Caco-2 (cell line): ENCODE measurements at places on chromosomes 5 and 9. TPM values are rescaled to one million over a fixed set of nuclear protein-coding genes. Genes with fewer than 3 reads are reported as not detected.

Gene PLAC8L1
- 1.0 TPM in 1 of 2 replicates, not detected in the other for total RNA-seq

Gene SLCO6A1
- total RNA-seq: not detected in 2 replicates

DNA sequence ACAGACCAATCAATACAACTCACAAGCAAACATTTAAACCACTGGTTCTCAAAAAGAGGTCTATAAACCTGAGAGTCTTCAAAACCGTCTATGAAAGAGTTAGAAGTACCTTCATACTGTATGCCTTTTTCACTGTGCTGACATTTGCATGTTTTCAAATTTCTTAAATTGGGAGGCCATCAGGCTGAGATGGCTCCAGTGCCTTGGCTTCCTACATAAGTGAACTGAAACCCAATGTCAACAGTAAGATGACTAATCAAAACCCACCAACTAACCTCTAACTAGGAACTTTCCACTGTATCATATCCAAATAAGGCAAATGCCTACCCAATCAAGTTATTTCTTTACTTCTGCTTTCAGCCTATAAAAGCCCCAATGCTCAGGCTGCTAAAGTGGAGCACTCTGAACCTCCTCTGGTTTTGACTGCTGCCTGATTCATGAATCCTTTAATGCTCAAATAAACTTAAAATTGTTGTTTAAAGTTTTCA lies 35.1 kb downstream of the FAM13B start:
- no peaks in the 10 kb centered on the region for H3K4me1 ChIP-seq
- H3K36me3 ChIP-seq: no peaks in the 10 kb centered on the region; the same call in 1 of the 2 replicates
- no peak overlapping the region for H3K4me3 ChIP-seq
- H3K27me3 ChIP-seq: no peaks in the 10 kb centered on the region

- H3K27me3 ChIP-seq: no peaks in the 10 kb centered on the region
- H3K4me1 ChIP-seq: no peaks in the 10 kb centered on the region
- no peak for DNase-seq
- H3K36me3 ChIP-seq: no peaks in the 10 kb centered on the region
Observed at GRCh38 chr5:5499442-5499841, 77.0 kb downstream of the ICE1 start.

GRCh38 chr5:125277494-125278154 lies 531.2 kb upstream of the ZNF608 start:
- no peak overlapping the region for H3K27ac ChIP-seq
- no peaks in the 10 kb centered on the region for H3K36me3 ChIP-seq
- H3K27me3 ChIP-seq: no peaks in the 10 kb centered on the region
- peaks cover 14% of the 10 kb centered on the region for H3K4me1 ChIP-seq
- DNase-seq: no peak
- no peak overlapping the region for H3K4me3 ChIP-seq

DNA sequence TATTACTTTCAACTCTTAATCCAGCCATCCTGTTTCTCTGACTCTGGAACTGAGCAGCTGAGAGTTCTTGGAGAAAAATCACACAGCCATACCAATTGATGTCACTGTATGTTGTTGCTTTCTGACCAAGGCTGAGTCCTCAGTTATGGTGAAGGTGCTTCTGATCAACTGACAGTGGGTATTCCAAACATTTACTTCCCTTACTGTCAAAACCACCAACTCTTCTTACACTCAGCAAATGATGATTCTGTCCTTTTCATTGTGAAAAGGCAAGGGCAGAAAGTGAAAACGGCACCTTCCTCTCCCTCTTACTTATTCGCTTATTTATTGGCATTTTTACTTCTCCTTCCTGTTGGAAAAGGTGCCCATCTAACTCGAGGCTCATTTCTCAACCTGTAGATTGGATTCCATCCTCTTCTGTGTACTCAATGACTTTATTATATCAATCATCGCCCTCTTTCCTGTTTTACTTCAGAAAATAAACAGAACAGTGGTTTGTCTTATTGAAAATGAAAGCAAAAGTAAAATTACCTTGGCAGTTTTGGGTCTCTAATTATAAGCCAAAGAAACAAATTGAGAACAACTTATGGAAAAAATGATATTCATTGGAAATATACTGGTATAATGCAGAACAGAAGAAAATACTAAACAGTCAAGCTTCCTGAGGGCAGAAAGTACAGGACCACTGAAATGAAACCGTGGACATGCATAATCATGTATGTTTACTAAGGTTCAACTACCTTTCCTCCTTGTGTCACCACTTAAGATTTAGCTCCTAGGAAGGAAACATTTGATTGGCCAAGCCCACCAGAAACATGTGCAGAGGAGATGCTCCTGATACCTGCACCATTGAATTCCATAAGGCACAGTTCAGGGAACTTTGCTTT lies 104.5 kb upstream of the CHD1 start:
- no peaks in the 10 kb centered on the region for H3K27me3 ChIP-seq
- H3K27ac ChIP-seq: no peak overlapping the region
- no peaks in the 10 kb centered on the region for H3K36me3 ChIP-seq
- peaks cover 4% of the 10 kb centered on the region for H3K4me1 ChIP-seq
- no peak for DNase-seq

DNA sequence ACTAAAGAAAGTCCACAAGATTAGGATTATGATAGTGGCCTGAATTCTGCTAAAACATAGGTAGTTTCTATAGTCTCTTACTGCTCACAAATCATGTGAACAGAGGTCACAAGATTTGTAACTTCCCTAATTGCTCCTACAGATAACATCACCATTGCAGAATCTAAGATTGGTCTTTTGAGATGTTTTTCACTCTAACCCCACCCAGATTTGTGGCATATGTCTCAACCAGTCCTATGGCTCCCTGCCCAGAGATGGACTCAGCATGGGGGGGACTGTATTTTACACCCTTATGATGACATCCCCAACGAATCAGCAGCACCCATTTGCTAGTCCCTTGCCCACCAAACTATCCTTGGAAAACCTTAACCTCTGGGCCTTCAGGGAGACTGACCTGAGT lies 1046.2 kb downstream of the CDH12 start:
- H3K27me3 ChIP-seq: no peaks in the 10 kb centered on the region
- H3K4me1 ChIP-seq: peaks cover 12% of the 10 kb centered on the region
- no peak overlapping the region for H3K27ac ChIP-seq
- no peak for DNase-seq
- H3K36me3 ChIP-seq: no peaks in the 10 kb centered on the region
- H3K4me3 ChIP-seq: no peak overlapping the region

Gene FOXB2
- not detected in 2 replicates for total RNA-seq

GRCh38 chr5:169531631-169532030 lies 51.9 kb upstream of the SPDL1 start:
- DNase-seq: no peak
- no peak overlapping the region for H3K4me3 ChIP-seq
- H3K27me3 ChIP-seq: no peaks in the 10 kb centered on the region
- no peak overlapping the region for H3K27ac ChIP-seq

- H3K4me3 ChIP-seq: no peak overlapping the region
- no peak for DNase-seq
- H3K4me1 ChIP-seq: no peaks in the 10 kb centered on the region
- no peaks in the 10 kb centered on the region for H3K27me3 ChIP-seq
Observed at GRCh38 chr5:136200130-136200529, 7.2 kb upstream of the SMIM32 start.

DNA sequence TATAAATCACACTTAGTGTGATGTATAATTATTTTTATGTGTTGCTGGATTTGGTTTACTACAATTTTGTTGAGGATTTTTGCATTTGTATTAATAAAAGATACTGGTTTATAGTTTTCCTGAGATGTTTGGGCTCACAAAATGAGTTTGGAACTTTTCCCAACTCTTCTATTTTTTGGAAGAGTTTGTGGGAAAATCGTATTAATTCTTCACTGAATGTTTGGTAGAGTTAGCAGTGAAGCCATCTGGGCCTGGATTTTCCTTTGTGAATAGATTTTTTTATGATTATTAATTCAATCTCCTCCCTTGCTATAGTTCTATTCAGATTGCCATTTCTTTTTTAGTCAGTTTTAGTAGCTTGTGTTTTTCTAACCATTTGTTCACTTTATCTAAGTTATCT lies 201.7 kb upstream of the NFIL3 start:
- no peak overlapping the region for H3K27ac ChIP-seq
- H3K36me3 ChIP-seq: no peaks in the 10 kb centered on the region
- no peaks in the 10 kb centered on the region for H3K4me1 ChIP-seq
- no peak overlapping the region for H3K4me3 ChIP-seq

DNA sequence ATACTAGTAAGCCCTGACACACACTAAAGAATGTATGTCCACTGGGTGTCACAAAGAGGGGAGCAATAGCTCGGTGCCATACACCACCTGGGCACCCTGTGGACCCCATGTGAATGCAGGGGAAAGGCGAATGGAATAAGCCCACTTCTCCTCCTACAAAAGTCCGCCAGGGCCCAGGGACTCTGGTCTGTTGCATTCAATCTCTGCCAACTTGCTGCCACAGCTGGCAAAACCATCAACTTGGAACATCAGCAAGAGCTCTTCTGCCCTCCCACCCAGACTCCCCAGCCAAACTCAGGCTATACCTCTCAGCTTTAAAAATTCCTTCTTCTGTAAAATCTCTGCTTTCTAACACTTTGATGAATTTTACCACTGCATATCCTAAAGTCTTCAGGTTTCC lies 54.5 kb downstream of the PFDN1 start:
- peaks cover 1% of the 10 kb centered on the region for H3K4me1 ChIP-seq
- no peaks in the 10 kb centered on the region; the same call in none of the 2 replicates for H3K36me3 ChIP-seq
- no peak overlapping the region for H3K27ac ChIP-seq
- no peak for DNase-seq
- H3K4me3 ChIP-seq: no peak overlapping the region
- H3K27me3 ChIP-seq: no peaks in the 10 kb centered on the region

Gene C7
- 0.63 TPM in 1 of 2 replicates, not detected in the other for total RNA-seq

Gene BTNL8
- 6.0 and 7.3 TPM in 2 replicates for total RNA-seq

- no peaks in the 10 kb centered on the region for H3K36me3 ChIP-seq
- H3K4me1 ChIP-seq: no peaks in the 10 kb centered on the region
- DNase-seq: no peak
- H3K27me3 ChIP-seq: no peaks in the 10 kb centered on the region
Observed at GRCh38 chr9:25703701-25704357, 25.6 kb upstream of the TUSC1 start.

- H3K27ac ChIP-seq: no peak overlapping the region
- H3K27me3 ChIP-seq: no peaks in the 10 kb centered on the region
- no peak for DNase-seq
- H3K4me1 ChIP-seq: no peaks in the 10 kb centered on the region
- H3K4me3 ChIP-seq: no peak overlapping the region
Observed at GRCh38 chr5:115231598-115231997, 31.1 kb downstream of the PGGT1B start.

DNA sequence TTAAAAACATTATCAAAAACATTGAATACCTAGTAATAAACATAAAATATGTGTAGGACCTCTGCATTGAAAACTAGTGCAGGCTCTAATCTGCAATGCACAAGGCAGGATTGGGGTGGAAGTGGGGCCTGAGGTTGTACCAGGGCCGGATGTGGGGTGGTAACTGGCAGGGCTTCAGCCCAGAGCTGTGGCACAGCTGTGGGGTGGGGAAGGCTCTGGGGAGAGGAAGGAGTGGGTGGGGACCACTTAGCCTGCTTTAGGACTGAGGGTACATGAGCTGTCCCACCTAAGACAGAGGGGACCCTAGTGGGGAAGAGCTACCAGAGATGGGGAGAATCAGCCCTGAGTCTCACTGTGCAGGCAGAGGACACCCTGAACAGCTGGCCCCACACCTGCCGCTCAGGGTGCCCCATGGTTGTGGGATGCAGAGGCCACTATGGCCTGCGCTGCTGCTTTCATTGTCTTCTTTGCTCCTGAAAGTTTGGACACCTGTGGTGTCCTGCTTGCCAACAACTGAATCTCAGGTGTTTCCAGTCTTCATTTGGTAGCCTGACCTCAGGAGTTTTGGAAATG lies 311.4 kb downstream of the TLE4 start:
- H3K27ac ChIP-seq: no peak overlapping the region
- H3K27me3 ChIP-seq: no peaks in the 10 kb centered on the region
- DNase-seq: no peak
- no peaks in the 10 kb centered on the region for H3K4me1 ChIP-seq
- no peaks in the 10 kb centered on the region for H3K36me3 ChIP-seq

- DNase-seq: peak; percentile 85
- no peak overlapping the region for H3K27ac ChIP-seq
- peaks cover 2% of the 10 kb centered on the region; the same call in 1 of the 2 replicates for H3K27me3 ChIP-seq
- no peaks in the 10 kb centered on the region for H3K36me3 ChIP-seq
- peaks cover 13% of the 10 kb centered on the region for H3K4me1 ChIP-seq
- peak overlapping the region; percentile 74 for H3K4me3 ChIP-seq
Observed at GRCh38 chr9:137167747-137168572, 1.9 kb downstream of the LRRC26 start.
